ENCODE measurements at places on chromosomes 7 and 10.

GRCh38 chr10:115073796-115074195 is 19.4 kb upstream of the ATRNL1 start:
- DNase-seq, result no peak

- no peak for DNase-seq
Measured at GRCh38 chr10:131354380-131354779, 42.9 kb upstream of the TCERG1L start.

DNA sequence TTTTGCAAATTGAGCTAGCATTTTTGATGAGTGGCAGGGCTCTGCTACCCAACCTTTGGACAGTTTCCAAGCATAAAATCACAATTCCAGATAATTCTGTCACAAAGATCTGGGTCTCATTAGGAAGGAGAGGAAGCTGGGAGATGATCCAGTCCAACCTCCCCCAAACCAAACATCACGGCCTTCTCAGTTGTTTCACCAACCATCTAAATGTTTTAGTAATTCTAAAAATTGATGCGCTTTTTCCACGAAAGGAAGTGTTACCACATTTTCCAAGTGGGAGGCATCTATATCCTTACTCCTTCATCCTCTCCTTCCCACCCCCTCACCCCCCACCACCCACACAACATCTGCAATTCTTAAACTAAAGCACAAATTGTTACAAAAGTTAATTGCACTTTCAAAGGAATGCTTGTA is 108.3 kb downstream of the EGFR start:
- DNase-seq, result no peak

DNA sequence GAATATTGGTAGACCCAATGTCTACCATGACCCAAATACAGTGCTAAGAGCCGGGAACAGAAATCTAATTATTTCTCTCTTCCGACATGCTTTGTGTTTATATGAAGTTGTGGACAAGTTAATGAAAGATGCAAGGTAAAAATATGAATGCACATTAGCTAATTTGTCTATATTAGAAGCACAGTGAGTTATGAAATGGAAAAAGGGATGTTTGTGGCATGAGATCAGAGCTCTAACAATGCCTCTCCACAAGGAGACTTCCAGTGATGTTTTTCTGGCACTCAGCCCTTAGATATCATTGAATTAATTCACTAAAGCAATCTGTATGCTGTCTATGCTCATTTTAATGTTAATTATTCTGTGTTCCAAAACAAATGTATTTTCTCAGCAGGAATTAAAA is 897.2 kb downstream of the CNTNAP2 start:
- no peak for DNase-seq

DNA sequence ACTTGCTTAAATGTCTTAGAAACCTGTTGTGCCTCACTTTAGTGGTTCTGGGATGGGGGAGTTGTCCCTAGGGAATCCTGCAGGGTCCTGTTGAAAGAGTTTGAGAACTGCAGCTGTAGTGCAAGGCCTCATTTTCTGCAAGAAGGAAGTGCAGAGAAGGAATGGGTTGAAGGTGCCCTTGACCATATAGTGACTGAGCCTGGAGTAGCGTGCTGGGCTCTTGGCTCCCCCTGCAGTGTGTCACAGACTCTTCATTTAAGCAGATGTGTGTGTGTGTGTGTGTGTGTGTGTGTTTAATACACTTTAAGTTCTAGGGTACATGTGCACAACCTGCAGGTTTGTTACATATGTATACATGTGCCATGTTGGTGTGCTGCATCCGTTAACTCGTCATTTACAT is 92.2 kb downstream of the GRK5 start:
- DNase-seq, result no peak

- DNase-seq, result no peak
Measured at GRCh38 chr7:136336932-136337331, 359.8 kb upstream of the MTPN start.

DNA sequence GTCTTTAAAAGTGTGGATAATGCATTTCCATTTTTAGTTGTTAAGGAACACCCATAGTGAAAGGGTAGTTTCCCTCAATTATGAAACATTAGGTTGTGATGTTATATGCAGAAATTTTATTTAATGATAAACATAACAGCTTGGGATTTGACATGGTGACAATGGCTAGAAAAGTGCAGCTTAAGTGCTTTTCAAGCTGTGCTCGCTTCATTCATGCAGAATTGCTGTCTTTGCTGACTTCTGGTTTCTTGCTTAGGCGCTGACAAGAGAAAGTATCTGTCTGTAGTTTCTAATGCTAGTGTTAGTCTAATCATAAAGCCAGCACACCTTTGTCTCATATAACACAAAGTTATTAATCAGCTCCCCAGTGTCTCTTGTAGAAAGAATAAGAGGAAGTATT is 170.0 kb downstream of the ARL5B start:
- no peak for DNase-seq

- DNase-seq, result no peak
Measured at GRCh38 chr7:81526971-81527370, 242.9 kb downstream of the HGF start.

- DNase-seq, result no peak
Measured at GRCh38 chr7:50145801-50146338, 52.8 kb upstream of the ZPBP start.

- DNase-seq, result peak; percentile 96
Measured at GRCh38 chr10:123994417-123995081, 98.8 kb downstream of the CHST15 start.

- no peak for DNase-seq
Measured at GRCh38 chr10:6240254-6240653, 37.5 kb downstream of the PFKFB3 start.
